ENCODE measurements at places on chromosomes 1 and 21.
A peak's percentile ranks its signal among the peaks of the same experiment; 100 is the strongest.

- DNase-seq: no peak
These were observed 22.9 kb upstream of the SUMO3 start for GRCh38 chr21:44840771-44841170.

- no peak for DNase-seq
These were observed 14.3 kb downstream of the MORN1 start for GRCh38 chr1:2376931-2377672.

GRCh38 chr1:113416496-113416895, 26.2 kb downstream of the MAGI3 start:
- no peak for DNase-seq

GRCh38 chr1:90357995-90358394, 359.1 kb downstream of the BARHL2 start:
- DNase-seq: peak; percentile 13

GRCh38 chr1:159751031-159751430, 29.7 kb upstream of the DUSP23 start:
- no peak for DNase-seq

DNA sequence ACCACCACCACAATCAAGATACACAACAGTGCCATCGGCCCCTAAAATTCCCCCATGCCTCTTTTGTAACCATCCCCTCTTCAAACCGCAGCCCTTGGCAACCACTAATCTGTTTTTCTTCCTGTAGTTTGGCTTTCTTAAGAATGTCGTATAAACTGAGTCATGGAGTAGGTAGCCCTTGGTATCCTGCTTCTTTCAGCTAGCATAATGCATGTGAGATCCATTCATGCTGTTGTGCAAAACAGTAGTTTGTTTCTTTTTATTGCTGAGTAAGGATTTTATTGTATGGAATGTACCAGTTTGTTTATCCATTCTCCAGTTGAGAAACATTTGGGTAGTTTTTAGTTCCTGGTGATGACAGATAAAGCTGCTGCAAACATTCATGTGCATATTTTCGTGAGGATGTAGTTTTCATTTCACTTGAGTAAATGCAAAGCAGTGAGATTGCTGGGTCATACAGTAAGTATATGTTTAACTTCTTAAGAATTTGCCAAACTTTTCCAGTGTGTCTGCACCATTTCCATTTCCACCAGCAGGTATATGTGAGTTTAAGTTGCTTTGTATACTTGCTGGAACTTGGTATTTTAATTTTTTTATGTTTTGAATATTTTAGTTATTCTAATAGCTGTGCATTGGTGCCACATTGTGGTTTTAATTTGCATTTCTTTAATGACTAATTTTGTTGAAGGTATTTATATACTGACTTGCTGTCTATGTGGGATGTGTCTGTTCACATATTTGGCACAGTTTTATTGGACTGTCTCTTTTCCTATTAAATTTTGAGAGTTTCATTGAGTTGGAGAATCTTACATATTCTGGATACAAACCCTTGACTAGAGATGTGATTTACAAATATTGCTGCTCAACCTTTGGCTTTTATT, 148.4 kb upstream of the MAP1LC3C start:
- DNase-seq: no peak

- no peak for DNase-seq
These were observed 726.4 kb downstream of the BRINP3 start for GRCh38 chr1:189751311-189751710.

DNA sequence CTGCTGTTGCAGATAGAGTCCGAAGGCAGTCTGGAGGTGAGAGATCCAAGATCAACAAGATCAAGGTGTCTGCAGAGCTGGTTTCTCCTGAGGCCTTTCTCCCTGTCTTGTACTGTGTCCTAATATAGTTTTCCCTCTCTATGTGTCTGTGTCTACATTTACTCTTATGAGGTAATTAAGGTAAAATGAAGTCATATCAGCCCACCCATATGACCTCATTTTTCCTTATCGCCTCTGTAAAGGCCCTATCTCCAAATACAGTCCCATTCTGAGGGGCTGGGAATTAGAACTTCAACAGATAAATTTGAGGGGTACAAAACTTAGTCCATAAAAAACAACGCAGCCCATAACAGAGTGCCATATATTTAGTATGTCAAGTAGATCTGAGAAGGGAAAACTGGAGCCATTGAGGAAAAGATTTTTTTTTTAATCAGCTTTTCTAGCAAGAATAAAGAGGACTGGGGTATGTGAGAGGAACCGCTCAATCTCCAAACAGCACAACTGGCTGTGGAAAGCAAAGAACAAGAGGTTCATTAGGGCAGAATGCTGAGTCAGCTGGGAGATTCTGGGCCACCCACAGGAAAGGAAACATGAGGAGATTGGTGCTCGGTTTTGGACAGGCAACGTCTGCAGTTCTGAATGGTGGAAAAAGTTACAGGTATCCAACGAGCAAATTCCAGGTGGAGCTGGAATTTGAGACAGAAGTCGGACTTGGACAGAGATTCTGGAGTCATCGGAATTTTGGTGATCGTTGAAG, 65.7 kb downstream of the MAP3K21 start:
- no peak for DNase-seq

GRCh38 chr1:106722466-106722865, 334.0 kb upstream of the PRMT6 start:
- no peak for DNase-seq

GRCh38 chr1:21594501-21594900, 74.7 kb downstream of the RAP1GAP start:
- DNase-seq: no peak

DNA sequence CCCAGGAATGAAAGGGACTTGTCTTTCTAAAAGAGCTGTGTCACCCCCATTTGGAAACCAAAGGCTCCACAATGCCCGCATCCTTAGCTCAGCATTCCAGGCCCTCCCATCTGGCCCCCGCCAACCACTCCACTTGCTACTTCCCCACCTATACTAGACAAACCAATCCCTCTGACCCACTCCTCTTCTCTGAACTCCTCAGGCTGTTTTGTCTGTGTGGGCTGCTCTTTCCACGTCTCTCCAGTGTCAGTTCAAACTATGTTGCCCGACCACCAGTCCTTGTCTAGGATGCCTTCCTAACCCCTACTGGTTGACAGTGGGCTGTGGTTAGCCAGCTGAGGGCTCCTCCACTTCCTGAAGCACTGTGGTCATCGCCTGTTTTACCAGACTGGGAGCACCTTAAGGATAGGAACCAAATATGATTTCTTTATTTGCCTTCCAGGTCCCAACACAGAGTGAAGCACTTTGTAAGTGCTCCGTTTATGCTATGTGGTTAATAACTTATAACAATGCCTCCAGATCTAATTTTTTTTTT, 8.1 kb upstream of the COA7 start:
- DNase-seq: no peak

DNA sequence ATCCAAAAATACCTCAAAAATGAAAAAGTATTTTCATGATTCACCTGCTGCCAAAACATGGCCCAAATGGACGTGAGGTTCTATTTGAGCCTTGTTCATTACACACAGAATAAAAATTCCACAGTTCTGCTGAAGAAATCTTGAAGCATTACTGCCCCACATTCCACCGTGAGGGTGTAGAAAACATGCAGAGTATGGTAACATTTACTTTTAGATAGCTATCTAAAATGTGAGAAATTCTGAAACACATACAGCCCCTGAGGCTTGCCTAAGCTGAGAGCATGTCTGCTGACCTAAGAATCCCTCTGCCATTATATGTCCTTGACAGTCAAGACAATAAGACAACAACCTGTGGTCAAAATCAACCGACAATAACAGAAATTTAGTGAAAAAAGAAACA, 186.5 kb downstream of the DSCAM start:
- no peak for DNase-seq

- DNase-seq: no peak
These were observed 13.3 kb downstream of the MFAP2 start for GRCh38 chr1:16967095-16967575.

- no peak for DNase-seq
These were observed 267.6 kb upstream of the SGIP1 start for GRCh38 chr1:66266350-66266749.

DNA sequence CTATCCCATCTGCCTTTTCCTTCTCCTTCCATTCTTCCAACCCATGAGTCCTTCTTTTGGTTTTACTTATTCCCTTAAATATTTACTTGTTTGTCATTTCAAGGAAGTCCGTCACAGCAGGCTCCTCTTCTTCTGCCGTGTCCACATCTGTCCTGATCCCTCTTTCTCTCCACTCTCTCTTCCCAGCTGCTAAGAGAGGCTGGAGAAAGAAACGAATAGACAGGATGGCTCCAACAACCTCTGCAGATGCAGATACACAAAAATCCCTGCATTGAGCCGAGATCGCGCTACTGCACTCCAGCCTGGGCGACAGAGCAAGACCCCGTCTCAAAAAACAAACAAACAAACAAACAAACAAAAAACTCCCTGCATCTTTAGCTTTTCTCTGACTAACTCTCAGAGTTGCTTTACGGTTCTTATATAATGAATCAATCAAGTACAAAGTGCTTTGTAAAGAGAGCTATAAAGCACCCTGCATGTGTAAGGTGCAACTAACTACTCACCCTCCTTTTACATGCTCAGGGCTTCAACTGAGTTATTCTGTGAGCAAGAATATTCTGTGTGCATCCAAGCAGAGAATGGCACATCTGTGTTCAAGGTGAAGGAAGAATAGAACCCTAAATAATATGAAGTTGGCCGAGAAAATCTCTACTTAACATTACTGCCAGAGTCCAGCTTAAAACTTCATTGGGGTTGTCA, 3.8 kb upstream of the SAMD13 start:
- DNase-seq: no peak

- no peak for DNase-seq
These were observed 210.2 kb downstream of the APP start for GRCh38 chr21:25960402-25960801.

DNA sequence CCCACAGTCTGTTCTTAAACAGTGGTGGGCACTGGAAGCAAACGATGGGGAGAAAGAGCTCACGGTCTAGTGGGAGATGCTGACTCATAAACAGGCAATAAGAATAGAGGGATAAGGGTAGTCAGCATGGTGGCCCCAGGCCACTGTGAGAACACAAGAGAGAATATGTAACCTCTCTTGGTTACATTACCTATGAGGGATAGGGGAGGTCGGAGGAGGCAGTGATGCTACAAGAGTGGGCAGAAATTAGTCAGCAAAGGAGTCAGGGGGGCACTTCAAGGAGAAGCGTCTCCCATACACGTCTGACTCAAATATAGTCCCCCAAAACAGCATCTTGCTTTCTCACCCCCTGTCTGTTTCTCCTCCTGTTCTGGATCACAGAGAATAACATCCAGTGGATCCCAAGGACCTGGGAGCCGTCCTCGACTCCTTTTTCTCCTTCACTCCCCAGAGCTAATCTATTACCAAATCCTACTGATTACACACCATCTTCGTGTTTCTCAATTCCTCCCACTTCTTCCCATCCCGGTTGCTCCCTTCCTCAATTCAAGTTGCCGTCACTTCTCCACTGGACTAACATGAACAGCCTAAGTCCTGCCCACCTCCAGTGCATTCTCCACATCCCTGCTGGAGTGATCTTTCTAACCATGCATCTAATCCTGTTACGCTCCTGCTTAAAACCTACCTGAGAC, 2.1 kb downstream of the SLAMF8 start:
- no peak for DNase-seq

DNA sequence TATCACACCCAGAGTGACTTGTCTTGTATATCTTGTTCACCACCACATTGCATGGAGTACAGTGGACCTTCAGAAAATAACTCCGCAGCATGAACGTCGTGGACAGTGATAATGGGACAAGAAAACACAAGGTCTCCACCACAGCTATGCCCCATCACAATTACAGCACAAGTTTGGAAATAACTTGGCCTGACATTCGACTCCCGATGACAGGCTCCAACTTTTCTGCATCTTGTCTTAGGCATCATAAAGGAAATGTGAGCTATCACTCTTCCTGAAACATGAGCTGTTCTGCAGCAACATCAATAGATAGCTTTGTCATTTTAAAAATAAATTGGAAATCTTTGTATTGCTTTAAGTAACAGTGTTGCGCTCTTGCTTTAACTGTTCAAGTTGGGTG, 2.9 kb downstream of the RRP1B start:
- DNase-seq: no peak

- DNase-seq: no peak
These were observed 5.8 kb downstream of the KIF1B start for GRCh38 chr1:10216090-10216749.

DNA sequence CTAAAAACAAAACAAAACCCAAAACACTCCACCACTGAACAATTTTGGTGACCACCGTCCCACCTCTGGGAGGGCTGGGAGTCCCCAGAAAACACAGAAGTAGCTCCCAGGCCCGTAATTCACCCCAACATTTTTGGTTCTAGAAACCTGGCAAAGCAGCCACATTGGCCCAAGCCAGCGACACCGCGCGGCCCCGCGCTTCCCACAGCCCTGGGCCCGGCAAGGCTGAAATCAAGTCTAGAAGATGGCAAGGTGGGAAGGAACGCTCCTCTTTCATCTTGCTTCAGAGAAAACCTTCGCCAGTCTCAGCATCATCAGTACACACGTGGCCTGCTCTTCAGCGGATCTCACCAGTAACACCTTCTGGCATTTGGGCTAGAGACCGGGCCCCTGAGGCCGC, 35.9 kb upstream of the NID1 start:
- no peak for DNase-seq

DNA sequence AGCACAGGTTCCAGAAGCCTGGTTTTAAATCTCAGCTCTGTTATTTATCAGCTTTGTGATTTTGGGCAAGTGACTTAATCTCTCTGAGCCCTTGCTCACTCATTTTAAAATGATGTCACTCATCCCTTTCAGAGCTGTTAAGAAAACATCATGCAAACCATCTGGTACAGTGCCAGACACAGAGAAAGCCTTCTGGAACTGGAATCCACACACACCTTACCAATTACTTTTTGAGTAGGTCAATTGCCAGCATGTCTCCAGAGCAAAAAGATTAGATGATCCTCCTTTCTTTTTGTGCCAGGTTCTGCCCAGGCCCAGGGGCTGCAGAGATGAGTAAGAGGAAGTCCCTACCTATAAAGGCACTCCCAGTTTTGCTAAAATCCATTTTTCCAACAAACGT, 61.3 kb downstream of the ROR1 start:
- no peak for DNase-seq

GRCh38 chr1:113124366-113124765, 51.4 kb downstream of the LRIG2 start:
- no peak for DNase-seq

GRCh38 chr1:29762635-29763034, 526.3 kb downstream of the PTPRU start:
- no peak for DNase-seq

DNA sequence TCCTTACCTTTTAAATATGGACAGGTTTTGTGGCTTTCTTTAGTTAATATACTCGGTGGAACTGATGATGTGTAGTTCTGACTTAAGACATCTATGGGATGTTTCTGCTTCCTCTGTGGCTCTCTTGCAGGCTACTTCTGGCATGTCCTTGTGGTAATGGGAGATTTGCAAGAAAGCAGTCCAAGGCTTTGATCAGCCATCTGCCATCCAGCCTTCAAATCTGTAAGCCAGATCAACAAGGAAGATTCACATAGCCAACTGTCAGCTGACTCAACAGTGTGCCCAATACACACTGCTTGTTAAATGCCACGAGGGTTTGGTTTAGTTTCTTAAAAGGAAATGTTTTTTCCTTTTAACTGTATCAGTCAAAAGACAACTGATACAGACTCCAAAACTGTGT, 722.2 kb upstream of the CHRM3 start:
- no peak for DNase-seq

GRCh38 chr1:235642943-235643371, 6.6 kb downstream of the GNG4 start:
- no peak for DNase-seq

GRCh38 chr1:205261946-205262691, 34.4 kb downstream of the TMCC2 start:
- DNase-seq: no peak
